ENCODE measurements at places on chromosomes 1 and 21.
A peak's percentile ranks its signal among the peaks of the same experiment; 100 is the strongest.

DNA sequence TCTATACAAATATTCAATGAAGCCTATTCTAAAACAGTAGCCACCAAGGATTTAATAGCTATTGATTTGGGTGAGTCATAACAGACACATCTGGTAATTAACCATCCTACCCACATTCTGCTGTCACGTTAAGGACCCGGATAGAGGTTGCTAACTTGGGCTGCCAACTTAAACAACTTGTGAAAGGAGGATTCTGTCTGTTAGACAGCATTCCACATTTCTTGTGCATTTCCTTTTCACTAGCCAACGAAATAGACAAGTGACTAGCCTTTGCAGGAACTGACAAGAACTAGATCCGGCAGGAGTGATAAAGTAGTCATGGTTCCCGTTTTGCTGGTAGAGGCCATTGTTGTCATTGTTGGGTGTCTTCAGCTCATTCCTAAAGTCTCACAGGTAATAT lies 9.5 kb downstream of the DSCAM start:
- no peak for DNase-seq

- DNase-seq = no peak
These were observed 64.6 kb downstream of the WNT9A start for GRCh38 chr1:227883073-227883520.

- no peak for DNase-seq
These were observed 9.2 kb downstream of the CSMD2 start for GRCh38 chr1:34155860-34156259.

- DNase-seq = no peak
These were observed 48.8 kb downstream of the ZC3H11B start for GRCh38 chr1:219564109-219564508.

GRCh38 chr1:100045206-100045605 lies 75.4 kb downstream of the SLC35A3 start:
- DNase-seq = no peak

DNA sequence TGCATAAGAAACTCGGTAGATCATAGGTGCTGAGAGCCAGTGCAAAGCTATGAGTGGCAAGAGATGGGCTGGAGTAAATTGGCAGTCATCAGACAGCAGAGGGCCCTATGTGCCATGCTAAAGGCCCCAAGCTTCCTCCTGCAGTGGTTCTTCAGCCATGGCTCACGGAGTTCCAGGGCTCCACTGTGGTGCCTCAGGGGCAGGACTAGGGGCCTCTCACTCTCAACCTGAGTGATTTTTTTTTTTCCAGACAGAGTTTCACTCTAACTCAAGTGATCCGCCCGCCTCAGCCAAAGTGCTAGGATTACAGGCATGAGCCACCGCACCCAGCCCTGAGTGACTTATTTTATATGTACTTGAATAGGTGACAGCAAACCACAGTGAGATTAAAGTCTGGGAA lies 10.4 kb upstream of the GJA8 start:
- DNase-seq = no peak

DNA sequence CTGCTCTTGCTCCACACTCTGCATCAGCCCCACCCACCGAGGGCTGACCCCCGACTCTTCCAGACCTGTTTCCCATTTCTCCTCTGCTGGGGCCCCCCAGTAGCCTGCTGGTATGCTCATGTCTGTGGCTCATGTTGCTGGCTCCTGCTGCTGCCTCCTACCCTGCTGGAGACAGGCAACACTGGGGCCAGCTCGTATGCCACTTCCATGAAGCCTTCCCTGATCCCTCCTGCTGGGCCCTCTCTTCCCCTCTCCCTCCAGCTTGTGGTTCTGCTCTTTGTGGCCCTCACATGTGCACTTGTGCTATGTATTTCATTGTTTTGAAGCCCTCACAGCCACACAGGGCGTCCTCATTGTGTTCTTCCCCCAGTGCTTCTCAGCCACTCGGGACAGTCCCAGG lies 40.5 kb downstream of the CNN3 start:
- no peak for DNase-seq

GRCh38 chr1:156711011-156711817 lies 5.8 kb upstream of the CRABP2 start:
- no peak for DNase-seq

GRCh38 chr1:244598611-244599010 lies 54.3 kb upstream of the DESI2 start:
- DNase-seq = no peak

DNA sequence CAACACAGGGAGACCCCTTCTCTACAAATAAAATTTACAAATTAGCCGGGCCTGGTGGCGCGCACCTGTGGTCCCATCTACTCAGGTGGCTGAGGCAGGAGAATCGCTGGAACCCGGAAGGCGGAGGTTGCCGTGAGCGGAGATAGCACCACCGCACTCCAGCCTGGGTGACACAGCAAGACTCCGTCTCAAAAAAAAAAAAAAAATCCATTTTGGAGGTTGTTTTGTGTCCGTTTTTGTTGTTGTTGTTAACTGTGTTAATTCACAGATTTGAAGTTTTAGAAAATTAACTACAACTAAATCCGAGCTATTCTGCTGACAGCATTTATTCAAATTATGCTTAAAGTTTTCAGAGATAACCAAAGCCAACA lies 618 bp downstream of the CLCC1 start:
- no peak for DNase-seq

GRCh38 chr1:193348091-193348768 lies 161.8 kb upstream of the B3GALT2 start:
- DNase-seq = no peak

GRCh38 chr1:25169610-25170009 lies 62.7 kb downstream of the SYF2 start:
- DNase-seq = no peak

DNA sequence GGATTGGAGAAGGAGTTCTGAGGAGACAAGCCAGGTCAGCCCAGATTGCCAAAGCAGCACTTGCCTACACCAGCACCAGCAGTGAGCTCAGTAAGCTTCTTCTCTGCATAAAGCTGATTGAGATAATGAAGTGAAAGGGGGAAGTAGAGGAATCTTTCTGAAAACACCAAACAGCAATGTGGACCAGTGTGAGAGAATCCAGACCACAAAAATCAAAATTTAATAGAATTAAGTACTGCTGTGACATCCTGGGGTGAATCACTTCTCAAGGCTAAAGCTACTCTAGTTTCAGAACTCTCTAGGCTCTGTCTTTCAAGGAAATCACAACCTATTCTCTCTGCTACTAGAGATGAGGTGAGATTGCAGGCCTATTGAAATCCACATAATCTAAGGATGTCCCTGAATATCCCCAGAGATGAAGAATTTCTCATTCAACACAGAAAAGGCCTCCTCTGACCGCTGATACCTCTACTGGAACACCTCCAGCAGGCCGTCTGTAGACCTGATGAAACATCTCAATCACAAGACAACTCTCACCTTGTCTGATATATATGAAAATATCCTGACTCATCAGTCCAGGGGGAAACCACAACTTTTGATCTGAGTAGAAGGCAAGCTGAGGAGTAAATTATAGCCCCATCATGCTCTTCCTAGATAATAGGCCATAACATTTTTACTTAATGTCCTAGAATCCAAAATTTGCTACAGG lies at the start of gene FCRL4:
Gene FCRL4 (minus strand): TSS at position 127 of the 709 bp plus-strand sequence. CDS start 141 bp downstream, outside the sequence.
- no peak for DNase-seq

GRCh38 chr1:37676281-37677142 lies 15.8 kb upstream of the CDCA8 start:
- DNase-seq = no peak

DNA sequence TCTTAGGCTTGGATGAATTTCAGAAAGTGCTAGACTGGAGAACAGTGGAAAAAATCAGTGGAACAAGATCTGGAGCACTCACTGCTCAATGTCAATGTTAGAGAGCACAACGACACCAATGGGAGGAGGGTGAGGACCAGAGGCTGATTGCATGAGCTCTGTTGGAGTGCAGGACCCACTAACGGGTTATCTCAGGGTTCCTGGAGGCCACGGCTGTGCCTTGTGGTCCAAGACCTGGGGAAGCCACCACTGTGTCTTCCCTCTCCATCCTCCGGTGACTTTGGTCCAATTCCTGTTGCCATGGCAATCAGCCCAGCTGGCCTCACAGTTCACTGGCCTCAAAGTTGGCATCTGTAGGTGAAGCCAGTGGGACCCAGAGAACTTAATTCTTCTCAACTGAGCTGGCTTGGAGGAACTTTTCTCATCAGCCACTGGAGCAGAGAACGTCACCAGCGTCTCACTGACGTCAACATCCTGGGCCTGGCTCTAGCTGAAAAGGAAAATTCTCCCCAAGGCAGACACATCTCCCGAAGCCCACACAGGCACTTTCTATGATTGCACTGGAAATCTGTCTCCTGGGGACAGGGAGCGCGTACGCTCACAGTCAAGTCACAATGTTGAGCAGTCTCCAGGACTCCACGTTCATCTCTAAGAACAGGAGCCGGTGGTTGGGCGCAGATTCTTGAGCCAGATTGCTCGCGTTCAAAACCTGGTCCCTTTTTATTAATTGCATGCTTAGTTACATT lies 21.9 kb upstream of the GPR157 start:
- DNase-seq = no peak

DNA sequence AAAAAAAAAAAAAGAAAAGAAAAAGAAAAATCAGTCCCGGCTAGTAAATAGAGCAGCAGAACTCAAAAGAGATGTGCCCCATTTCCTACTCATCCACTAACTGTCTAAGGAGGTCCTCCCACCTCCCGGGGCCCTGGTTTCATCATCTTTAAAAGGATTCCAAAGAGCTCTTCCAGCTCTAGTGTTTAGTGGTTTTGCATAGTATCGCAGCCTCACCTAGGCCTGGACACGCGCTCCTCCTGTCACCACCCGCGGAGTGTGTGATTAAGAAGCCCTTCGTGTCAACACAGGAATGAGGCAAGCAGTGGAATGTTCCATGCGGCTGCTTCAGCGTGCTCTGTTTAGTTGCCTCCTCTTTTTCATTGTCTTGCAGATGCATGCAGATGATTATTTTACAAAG lies 49.0 kb downstream of the LBR start:
- no peak for DNase-seq

DNA sequence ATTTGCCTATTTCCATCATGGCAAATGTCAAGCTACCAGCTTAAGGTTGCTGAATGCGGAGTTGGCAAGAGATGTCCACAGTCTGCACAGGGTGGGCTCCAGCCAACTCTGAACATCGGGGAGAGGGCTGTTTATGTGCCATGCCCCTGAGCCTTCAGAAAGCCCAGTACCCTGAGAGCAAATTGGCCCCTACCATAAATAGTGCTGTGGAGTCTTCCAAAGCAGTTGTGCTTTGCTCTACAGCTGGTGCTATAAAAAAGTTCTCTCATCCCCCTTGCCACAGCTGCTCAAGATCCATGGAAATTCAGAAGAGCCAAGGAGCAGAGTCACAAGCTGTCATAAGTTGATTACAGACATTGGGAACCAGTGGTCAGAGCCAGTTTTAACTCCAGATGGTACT lies 85.6 kb upstream of the CLDN14 start:
- DNase-seq = no peak

GRCh38 chr1:145758116-145758515 lies 38.8 kb downstream of the CD160 start:
- DNase-seq = no peak

GRCh38 chr1:37561133-37562132 lies 4.7 kb downstream of the DNALI1 start:
- peak; percentile 6 for DNase-seq

- no peak for DNase-seq
These were observed 25.8 kb downstream of the TFAP2E start for GRCh38 chr1:35598895-35599294.

GRCh38 chr1:219209578-219209977 lies 35.9 kb downstream of the LYPLAL1 start:
- DNase-seq = no peak

- DNase-seq = no peak
These were observed 12.6 kb downstream of the DAB1 start for GRCh38 chr1:57411262-57411661.

DNA sequence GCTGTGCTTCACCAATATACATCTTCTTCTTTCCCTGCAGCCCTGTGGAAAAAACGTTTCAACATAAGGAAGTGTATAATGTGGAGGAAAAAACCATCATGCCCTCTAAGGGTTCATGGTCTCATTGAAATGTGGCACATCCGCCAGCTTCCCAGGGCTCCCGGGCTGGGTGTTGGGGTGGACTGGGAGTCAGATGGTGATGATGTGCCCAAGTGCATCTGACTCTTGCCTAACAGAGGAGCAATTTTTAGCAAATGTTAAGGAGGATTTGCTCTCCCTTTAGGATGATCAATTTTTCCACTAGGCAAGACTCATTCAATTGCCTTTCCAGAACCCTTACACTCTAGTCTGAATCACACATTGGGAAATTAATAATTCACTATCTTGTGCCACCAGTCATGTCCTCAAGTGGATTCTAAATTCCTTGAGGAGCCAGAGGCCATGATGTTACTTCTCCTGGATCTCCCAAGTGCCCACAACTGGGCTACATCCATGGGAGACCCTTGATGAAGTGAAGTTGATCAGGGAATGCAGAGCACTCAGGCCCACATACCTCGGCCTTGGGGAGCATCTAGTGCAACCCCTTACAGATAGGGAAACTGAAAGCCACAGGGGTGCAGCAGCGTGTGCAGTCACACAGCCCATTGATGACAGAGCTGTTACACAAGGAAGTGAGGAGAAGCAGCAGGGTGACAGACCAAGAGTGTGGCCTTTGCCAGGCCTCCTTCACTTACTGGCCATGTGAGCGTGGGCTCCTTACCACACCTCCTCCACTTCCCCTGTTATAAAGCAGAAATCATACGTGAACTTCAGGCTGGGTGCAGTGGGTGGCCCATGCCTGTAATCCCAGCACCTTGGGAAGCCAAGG lies 100.0 kb upstream of the SLC44A3 start:
- no peak for DNase-seq

- no peak for DNase-seq
These were observed 176.0 kb downstream of the SEC16B start for GRCh38 chr1:177793900-177794299.

GRCh38 chr1:203143641-203144040 lies 16.1 kb downstream of the ADORA1 start:
- no peak for DNase-seq

GRCh38 chr1:62428351-62428750 lies 8.5 kb upstream of the USP1 start:
- no peak for DNase-seq

DNA sequence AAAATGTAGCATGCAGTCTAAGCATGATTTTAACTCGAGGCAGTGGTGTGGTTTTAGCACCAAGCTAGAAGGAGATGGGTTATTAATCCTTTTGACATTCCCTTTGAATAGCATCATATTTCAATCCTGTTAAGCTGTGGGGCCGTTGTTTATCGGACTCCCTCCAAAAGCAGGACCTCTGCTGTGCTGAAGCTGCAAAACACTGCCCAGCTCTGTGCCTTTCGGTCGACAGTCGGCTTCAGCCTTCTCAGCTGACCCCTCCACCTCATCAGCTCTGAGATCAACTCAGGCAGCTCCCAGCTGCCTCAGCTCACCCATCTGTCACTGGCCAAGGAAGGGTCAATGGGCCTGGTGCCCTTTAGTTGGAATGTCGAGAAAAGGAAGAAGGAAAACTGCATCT lies 95.5 kb downstream of the KAZN start:
- DNase-seq = no peak

- no peak for DNase-seq
These were observed 25.8 kb downstream of the NDUFS5 start for GRCh38 chr1:39051956-39052355.

DNA sequence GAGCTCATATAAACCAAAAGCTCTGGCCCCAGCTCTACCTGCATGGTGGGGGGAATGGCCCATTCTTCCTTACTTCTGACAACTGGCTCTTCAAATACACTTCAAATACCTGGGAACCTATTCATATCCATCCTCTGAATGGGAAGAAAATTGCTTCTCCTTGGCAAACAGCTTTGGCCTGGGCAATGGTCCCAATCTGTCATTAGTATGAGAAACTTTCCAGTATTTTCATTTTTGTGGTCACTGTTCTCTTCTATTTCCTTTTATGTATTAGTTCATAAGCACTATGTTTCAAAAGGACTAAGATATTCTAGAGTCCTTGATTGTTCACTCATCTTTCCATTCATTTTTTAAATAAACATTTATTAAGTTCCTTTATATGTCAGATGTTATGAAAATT lies 5.2 kb upstream of the HSD3B2 start:
- no peak for DNase-seq
